ENCODE measurements at places on chromosomes 2 and 18.

- ATAC-seq = no peak
These were observed 61.6 kb downstream of the AAK1 start for GRCh38 chr2:69581774-69582581.

GRCh38 chr2:209424781-209425470 is 1.1 kb downstream of the MAP2 start:
- no peak for ATAC-seq

GRCh38 chr2:206936843-206937230 is 2.5 kb upstream of the CPO start:
- no peak for ATAC-seq

- no peak for ATAC-seq
These were observed 57.2 kb downstream of the TMEM18 start for GRCh38 chr2:620004-620403.

GRCh38 chr2:103616891-103617290 is 855.1 kb downstream of the TMEM182 start:
- no peak for ATAC-seq

- ATAC-seq = no peak
These were observed 269.3 kb upstream of the SIX2 start for GRCh38 chr2:45278365-45279078.

DNA sequence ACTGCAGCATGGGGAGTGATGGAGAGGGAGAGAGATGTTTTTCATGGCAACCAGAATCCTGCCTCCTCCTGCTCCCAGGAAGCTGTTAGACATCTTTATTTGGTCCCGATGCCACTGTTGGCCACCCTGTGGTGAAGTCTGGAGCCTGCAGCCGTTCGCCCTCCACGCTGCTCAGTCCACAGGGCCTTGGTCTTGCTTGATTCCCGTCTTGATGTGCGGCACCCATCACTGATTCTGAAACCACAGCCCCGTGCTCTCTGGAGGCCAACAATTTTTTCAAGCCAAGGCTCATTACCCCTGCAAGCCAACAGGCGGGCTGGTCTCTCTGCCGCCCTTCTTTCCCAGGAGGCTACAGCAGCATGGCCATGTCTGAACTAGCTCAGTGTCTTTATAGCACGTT is 24.5 kb downstream of the SIGLEC15 start:
- no peak for ATAC-seq

GRCh38 chr2:150695451-150696135 is 208.1 kb upstream of the RND3 start:
- no peak for ATAC-seq

GRCh38 chr18:4536447-4536846 is 81.3 kb upstream of the DLGAP1 start:
- ATAC-seq = no peak

GRCh38 chr2:119004602-119005001 is 62.6 kb downstream of the MARCO start:
- ATAC-seq = no peak

DNA sequence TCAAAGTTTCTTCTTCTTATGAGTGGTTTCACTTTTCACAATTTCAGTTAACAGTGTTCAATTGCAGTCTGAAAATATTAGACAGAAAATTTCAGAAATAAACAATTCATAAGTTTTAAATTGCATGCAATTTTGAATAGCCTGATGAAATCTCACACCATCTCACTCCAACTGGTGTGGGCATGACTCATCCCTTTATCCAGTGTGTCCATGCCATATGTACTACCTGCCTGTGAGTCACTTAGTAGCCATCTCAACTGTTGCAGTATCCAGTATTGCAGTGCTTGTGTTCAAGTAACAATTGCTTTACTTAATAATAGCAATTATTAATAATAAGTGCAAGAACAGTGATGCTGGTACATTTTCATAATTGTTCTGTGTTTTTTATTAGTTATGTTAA is 1202.5 kb downstream of the DSC3 start:
- ATAC-seq = no peak

GRCh38 chr2:223996391-223996790 is 39.1 kb downstream of the MRPL44 start:
- no peak for ATAC-seq

- no peak for ATAC-seq
These were observed 12.7 kb downstream of the MARS2 start for GRCh38 chr2:197717863-197718262.

DNA sequence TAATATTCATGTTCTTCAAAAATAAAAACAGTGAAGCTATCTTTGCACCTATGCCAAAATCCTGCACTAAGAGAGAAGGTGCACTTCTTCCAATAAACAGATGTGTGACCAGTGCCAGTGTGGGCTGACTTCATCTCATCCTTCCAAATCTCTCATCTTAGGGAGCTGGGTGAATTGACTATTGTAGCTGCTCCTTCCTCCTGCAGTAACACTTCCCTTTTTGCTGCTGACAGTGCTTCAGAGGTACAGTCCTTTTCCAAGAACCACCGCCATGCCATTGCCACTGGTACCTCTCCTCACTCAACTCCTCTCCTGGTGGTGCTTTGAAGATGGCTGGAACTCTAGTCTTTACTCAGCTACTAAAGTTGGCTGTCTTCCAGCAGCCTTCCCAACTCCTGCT is 42.1 kb upstream of the ARHGAP25 start:
- ATAC-seq = no peak

- ATAC-seq = no peak
These were observed 28.0 kb upstream of the INHBB start for GRCh38 chr2:120317916-120318315.

DNA sequence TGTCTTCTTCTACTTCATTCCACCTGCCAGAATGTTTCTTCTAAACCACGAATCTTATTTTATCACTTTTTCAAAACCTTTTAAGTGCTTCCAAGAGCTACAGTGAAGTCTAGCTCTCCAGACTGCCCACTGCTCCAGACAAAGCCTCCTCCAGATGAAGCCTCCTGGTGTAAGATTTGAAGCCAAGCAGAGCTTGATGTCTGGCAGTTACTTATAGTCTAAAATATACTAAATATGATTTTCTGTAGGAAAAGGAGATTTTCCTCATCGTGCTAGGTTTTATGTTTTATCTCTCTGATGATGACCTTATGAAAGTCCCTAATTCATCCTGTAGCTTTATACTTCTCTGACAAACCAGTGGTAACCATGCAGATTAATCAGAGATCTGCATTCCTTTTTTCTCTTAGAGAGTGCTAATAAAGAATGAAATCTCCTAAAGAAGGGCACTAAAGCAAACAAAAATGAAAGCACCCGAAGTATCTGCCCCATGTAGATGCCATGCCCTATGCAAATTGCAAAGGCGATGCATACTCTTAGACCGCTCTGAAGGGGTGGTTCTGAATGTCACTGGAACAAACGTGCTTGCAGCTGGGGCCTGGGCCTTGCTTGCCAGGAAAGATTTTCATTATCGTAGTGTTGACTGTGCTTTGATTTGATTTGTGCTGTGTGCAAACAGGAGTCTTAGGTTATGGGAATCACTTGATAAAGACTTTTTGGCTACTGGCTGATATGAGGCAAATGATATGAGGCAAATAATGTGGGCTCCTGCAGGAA is 314.2 kb downstream of the PID1 start:
- ATAC-seq = no peak

DNA sequence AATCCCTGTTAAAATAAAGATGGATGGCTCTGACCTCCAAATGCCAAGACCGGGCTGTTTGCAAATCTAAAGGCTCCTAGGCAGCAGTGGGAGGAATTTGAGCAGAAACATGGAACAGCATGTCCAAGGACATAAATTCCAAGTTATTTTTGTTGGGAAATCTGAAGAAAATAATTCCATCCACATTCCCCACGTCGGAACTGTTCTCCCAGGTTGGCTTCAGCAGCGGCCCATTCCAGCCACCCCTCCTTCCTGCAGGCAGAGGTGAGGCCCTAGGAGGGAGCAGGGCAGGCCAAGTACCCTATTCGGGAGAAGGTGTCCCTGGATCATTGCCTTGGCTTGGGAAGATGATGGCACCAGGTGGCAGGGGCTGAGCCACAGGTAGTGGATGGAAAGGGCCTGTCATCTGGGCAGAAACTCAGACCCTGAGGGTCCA is 117.1 kb downstream of the CAPN13 start:
- no peak for ATAC-seq

- ATAC-seq = no peak
These were observed 15.4 kb downstream of the C2orf81 start for GRCh38 chr2:74406035-74406434.

- ATAC-seq = no peak
These were observed 72.0 kb upstream of the AFF3 start for GRCh38 chr2:100214265-100214971.

DNA sequence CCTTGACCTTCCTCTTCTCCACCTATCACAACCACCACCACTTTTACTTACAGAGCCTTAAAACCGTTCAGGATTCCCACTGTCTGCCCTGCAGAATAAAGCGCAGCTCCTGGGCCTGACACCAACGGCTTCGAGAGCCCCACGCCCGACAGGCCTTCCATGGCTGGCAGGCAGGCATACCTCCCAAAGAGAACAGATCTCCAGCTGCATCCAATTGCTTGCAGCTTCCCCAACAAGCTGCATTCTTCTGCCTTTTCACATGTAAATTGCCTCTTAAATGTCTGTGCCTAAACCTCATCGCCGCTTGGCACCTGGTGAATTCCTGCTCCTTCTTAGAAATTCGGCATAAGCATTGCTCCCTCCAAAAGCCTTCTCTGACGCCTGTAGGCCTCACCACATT is 31.5 kb upstream of the FAM124B start:
- ATAC-seq = no peak

GRCh38 chr2:84888401-84889276 is 7.8 kb upstream of the TRABD2A start:
- peak; percentile 96 for ATAC-seq

DNA sequence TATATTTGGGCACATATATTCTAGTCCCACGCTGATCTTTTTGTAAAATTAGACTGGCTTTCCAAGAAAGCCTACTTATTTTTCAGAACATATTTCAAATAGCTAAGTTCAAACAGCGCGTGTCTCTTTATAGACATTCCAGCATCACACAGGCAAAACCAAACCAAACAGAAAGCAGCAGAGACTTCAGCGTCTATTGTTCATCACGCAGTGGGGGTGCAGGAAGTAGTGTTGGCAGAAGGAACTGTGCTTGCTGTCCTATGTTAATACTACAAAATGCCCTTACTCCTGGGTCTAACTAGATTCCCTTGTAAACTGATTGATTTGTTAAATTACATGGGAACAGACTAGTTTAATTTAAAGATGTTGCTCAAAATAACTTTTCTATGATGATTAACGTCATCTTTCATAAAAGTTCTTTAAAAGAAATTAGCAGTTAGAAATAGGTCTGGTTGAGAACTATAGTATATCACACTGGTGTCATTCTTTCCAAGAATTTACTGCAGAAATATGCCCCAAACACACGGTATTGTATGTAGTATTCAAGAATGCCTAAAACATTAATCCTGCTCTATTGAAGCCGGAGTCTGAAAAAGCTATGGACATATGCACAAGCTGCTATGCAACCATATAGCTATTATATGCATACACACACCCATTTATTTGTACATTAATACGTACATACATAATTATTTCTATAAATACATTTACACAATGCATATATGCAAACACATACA is 436.3 kb downstream of the CBLN2 start:
- no peak for ATAC-seq

DNA sequence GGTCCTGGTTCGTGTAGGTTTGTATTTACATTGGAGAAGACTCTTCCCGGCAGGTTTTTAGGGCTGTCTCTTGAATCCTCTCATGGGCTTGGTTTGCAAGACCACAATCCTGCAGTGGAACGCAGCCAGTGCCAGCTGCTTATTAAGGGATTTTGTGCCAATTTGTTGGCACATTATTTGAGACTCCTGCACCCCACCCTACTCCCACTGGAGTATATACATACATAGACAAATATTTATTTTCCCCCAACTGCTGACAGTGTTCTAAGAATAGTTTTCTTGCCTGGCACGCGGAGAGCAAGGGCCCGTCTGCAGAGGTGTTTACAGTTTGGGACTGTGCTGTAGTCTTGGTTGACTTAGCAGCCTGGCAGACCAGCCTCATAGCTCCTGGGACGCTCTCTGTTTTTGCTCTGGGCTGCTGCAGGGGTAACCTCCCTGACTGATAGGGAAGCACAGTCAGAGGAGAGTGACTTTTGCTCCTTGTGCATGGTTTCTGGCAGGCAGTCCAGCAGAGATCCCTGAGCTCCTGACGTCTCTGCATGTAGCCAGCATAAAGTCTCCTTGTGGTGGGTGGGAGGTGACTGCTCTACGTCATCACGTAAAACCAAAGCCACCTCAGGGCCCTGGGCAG is 1.9 kb downstream of the LDLRAD4 start:
- no peak for ATAC-seq

DNA sequence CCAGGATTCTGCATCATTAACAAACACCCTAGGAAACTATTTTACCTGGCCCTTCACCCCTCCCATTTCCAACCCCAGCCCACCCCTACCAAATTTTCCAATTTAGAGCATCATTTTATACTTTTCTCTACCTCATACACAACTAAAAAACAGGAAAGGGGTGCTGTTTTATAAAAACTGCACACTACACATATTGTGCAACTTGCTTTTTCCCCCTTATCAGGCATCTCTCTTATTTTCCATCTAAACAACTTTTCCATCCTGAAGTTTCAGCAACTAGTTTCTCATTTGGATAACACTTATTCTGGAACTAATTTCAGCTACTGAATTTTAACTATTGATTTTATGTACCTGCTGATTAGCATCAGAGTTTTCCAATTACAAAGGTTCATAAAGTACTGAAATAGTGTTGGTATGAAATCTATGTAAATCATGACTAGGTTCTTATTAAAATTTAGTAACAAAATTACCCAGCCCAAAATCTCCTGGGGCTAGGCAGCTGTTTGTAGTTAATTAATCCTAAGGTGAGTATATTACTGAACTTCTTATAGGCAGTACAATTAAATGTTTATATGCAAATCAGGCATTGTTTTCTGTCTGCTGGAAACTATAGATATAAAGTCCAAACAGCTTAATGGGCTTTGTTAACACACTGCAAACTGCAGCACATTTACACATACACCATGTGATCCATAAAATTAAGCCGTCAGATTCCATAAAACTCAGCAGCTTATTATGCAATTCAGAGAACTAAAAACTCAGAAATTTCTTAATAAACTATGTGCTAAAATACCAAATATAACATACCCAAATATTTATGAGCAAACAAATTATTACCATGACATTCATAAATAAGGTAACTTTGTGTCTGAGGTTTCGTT is 7.9 kb downstream of the SF3B1 start:
- no peak for ATAC-seq

- no peak for ATAC-seq
These were observed 53.3 kb downstream of the CCDC148 start for GRCh38 chr2:158403237-158403636.

- no peak for ATAC-seq
These were observed 57.3 kb upstream of the EML6 start for GRCh38 chr2:54666131-54666633.

GRCh38 chr2:134336921-134337320 is 83.0 kb downstream of the MGAT5 start:
- no peak for ATAC-seq

All from activated CD4-positive, CD25-positive, alpha-beta regulatory T cell treated with anti-CD3 and anti-CD28 coated beads, Interleukin-2, amount 50 U/mL, for 24 hours (primary cell).